ENCODE measurements at places on chromosomes 3 and 15.

DNA sequence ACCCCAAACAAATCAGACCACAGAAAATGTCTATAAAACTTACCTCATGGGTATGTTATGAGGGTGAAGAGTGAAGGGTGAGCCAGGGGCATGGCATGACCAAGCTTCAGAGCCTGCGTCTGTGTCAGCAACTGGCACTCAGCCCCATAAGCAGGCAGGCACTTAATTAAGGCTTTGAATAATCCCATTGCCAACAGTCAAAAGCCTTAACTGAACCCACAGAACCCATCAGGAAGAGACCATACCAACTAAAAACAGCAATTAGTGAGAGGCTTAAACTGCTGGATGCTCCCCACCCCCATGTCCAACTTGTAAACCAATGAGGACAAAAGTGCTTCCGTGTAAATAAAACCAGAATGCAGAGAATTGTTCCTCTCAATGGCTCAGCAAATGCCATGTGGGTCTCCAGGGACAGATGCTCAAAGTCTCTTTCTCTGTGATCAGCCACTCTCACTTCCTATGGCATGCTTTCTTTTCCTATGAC is 126.0 kb downstream of the MYLK start:
- DNase-seq = no peak

GRCh38 chr3:182979674-182980191 is 605 bp downstream of the DCUN1D1 start:
- DNase-seq = peak; percentile 32

- peak; percentile 84 for DNase-seq
Observed at GRCh38 chr3:12994607-12995388, 78.4 kb downstream of the IQSEC1 start.

- no peak for DNase-seq
Observed at GRCh38 chr3:23372285-23372684, 169.2 kb downstream of the UBE2E2 start.

GRCh38 chr3:146529021-146529420 is 15.4 kb downstream of the PLSCR1 start:
- DNase-seq = no peak

- DNase-seq = no peak
Observed at GRCh38 chr15:42138411-42138810, 18.0 kb downstream of the PLA2G4F start.

GRCh38 chr3:76040946-76041345 is 255.6 kb upstream of the ZNF717 start:
- no peak for DNase-seq

DNA sequence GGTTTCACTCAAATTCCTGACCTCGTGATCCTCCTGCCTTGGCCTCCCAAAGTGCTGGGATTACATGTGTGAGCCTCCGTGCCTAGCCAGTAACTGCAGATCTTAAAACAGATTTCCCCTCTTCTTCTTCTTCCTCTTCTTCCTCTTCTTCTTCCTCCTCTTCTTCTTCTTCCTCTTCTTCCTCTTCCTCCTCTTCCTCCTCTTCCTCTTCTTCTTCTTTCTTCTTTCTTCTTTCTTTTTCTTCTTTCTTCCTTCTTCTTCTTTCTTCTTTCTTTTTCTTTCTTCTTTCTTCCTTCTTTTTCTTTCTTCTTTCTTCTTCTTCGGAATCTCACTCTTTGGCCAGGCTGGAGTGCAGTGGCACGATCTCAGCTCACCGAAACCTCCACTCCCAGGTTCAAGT is 7.8 kb downstream of the USP3 start:
- DNase-seq = no peak

- peak; percentile 27 for DNase-seq
Observed at GRCh38 chr3:100737334-100737733, 28.0 kb downstream of the TFG start.

GRCh38 chr3:152416808-152417580 is 148.3 kb downstream of the MBNL1 start:
- DNase-seq = no peak

DNA sequence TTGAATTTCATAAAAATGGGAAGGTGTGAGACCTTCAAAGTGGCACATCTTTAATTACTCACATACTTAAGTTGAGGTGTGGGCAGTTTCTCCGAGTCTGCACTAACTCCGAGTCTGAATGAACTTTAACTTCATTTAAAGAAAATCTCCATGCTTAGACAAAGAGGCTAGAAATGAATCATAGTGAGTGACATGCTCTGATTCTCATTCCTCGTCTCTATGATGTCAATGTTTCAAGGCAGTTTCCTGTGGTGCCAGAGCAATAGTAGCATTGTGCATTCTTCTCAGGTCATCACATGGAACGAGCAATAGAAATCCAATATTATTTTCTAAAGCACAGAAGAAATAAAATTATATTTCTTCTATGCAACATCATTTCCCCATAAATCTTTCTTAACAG is 224.8 kb downstream of the KCNMB2 start:
- peak; percentile 88 for DNase-seq

DNA sequence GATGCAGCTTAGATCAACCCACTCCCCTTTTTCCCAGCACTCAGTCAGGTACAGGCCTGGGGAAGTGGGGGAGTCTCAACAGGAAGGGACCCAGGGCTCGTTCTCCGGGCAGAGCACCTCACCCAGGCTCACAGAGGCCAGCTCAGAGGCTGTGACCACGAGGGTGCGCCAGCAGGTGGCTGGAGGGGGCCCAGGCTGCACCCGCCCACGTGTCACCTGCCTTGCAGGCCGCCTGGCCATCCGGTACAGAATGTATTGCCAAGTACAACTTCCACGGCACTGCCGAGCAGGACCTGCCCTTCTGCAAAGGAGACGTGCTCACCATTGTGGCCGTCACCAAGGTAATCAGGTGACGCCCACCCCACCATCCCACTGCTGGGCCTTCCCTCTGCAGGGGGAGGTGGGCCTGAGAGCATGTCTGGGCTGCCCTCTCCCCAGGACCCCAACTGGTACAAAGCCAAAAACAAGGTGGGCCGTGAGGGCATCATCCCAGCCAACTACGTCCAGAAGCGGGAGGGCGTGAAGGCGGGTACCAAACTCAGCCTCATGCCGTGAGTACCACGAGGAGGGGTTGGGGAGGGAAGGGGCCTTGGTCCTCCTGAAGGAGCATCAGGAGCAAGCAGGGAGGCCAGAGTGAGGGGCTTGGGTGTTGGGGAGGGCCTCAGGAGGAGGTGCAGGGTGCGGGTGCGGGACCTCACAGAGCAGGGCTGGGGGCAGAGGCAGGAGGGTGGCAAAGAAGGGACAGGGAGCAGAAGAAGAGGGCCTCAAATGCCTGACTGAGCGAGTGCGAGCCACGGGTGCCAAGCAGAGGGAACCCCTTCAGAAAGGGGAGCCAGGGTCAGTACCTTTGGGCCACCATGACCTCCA is 14.0 kb upstream of the LMAN1L start:
- no peak for DNase-seq

- DNase-seq = no peak
Observed at GRCh38 chr3:53102601-53103147, 27.6 kb downstream of the RFT1 start.

GRCh38 chr15:87711026-87711425 is 545.5 kb downstream of the NTRK3 start:
- no peak for DNase-seq

- no peak for DNase-seq
Observed at GRCh38 chr3:157398598-157398997, 38.1 kb upstream of the PTX3 start.

DNA sequence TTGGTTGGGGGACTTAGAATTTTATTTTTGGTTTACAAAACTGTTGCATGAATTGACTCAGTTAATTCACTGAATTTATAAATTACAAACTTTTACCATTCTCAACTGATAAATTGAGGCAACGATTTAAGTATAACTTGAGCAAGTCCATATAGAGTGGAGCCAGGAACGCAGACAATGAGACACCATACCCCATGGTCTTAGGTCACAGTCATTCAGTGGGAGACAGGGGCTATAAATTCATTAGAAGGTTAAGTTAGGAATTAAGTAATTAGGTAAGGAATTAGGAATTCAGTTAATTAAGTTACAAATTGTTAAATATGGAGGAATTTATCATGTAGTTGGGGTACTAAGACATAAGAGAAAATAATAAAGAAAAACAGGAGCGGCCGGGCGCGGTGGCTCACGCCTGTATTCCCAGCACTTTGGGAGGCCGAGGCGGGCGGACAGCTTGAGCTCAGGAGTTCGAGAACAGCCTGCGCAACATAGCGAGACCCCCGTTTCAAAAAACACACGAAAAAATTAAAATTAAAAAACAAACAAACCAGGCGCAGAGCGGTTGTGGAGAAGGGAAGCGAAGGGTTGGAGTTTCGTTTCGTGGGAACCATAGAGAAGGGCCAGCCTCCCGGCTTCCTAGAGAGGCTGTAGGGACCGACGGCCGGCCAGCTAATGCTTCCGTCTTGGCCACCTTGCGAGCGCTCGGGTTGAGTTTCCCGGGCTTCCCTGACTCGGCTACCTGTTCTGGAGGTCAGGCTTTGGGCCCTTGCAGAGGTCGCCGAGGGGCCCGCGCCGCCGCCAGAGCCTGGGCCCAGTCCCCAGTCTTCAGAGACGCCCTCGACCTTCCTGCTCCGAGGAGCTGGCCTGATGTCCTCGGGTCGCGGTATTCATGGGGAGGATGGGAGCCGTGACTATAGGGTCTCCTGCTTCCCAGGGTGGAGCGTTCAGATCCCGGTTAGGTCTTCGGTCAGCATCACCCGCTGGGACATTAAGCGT is at the start of gene ZNF619:
Gene ZNF619, plus strand, starts transcription at position 645 of the 993 bp plus-strand sequence. CDS start 858 bp downstream, outside the sequence.
- peak; percentile 51 for DNase-seq

- DNase-seq = no peak
Observed at GRCh38 chr15:45230245-45230965, 21.6 kb upstream of the SLC28A2 start.

DNA sequence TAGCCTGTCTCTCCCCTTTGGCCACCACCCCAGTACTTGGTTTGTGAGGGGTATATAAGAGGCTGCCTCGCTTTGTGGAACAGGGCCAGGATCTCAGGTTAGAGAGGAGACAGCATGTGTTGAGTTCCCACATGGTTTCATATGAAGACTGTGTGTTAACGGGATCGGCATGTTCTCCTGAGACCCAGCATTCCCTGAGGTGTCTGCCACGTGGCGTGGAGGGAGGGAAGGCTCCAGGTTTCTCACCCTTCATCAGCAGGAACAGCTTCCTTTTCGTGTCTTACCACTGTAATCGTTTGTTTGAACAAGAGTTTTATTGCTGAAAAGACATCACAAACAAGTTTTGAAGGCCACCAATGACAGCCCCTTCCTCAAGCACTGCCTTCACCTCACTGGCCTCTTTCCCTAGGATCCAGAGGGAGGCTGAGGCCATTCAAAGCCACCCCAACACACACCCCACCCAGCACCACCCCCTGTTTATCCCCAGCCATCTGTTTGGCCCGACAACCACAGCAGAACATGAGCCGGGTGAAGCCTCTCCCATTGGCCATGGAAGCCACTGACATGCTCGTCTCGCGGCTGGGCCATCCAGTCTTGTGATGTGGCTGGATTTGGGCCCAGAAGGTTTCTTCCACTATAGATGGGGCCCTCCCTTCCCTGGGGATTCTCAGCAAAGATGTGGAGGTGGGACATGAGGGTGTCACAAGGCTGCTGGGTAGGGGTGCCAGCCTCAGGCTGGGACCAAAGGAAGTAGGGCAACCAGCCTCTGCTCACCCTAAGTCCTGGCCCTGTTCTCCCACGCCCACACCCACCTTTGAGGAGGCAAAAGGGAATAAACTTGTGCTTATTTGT is 10.0 kb downstream of the BHLHE40 start:
- peak; percentile 40 for DNase-seq

DNA sequence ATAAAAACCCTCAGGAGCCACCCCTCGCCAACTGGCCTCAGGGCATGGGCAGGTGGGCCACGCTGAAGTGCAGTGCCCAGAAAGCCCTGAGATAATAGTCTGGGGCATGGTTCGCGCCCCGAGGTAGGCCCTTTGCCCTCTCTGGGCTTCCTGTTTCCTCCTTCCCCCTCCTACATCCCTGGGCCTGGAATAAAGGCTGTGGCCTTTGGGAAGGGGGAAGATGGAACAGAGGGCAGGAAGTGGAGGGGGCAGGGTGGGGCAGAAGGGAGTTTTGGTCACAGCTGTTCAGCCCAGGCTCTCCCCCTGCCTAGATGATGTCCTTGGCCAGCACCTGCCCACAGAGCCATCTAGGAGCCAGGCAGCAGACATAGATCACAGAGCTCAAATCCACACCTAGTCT is 11.3 kb downstream of the CSRNP1 start:
- no peak for DNase-seq

- no peak for DNase-seq
Observed at GRCh38 chr15:100973351-100974111, 54.4 kb downstream of the LRRK1 start.

GRCh38 chr3:136048068-136048467 is 82.5 kb downstream of the PPP2R3A start:
- DNase-seq = no peak

DNA sequence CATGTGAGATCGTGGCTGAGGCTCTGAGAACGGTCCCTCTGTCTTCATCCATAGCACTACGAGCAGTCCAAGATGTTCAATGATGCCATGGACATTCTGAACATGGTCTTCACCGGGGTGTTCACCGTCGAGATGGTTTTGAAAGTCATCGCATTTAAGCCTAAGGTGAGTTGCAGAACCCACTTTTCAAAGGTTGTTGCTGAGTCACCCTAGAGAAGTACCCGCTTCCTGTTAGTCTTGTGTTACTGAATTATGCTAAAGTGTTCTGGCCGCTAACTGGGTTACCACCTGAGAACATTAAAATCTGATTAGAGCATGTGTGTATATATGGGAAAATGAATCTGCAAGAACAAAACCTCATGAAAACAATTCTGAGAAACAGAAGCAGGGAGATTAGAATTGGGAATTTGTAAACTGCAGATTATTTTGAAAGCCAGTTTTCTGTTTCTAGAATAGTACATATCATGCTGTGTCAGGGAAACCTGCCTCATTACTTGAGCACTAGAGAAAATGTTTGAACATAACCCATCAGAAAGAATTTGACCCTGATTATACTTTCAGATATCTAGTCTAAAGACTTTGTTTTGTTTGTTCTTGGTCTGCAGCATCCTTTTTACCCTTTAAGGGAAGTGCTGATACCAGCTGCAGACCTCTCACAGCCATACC is 92.6 kb downstream of the CHDH start:
- DNase-seq = no peak

DNA sequence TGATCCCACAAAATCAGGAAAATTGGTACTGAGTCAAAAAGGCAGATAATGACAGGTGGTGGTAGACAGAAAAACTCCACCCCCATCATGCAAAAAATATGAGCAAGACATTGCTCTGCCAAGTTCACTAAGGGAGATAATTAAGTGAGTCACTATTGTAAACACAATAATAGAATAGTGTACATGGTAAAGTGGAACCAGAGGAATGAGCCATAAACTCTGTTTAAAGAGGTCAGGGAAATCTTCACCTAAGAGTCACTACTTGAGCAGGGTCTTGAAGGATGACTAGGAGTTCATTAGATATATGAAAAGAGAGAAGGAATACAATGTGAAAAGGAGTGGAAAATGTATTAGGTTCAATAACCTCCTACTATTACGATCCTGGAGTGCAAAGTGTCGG is 213.4 kb upstream of the PEX5L start:
- no peak for DNase-seq

- peak; percentile 93 for DNase-seq
Observed at GRCh38 chr3:76383781-76384180, 598.4 kb upstream of the ZNF717 start.

- no peak for DNase-seq
Observed at GRCh38 chr3:185292238-185292637, 38.4 kb upstream of the EHHADH start.

- DNase-seq = no peak
Observed at GRCh38 chr3:126646674-126647073, 8.2 kb downstream of the TXNRD3 start.
